ENCODE measurements at places on chromosomes 2 and 18.

GRCh38 chr2:147026664-147027295 lies 818.0 kb upstream of the ACVR2A start:
- no peak for DNase-seq

DNA sequence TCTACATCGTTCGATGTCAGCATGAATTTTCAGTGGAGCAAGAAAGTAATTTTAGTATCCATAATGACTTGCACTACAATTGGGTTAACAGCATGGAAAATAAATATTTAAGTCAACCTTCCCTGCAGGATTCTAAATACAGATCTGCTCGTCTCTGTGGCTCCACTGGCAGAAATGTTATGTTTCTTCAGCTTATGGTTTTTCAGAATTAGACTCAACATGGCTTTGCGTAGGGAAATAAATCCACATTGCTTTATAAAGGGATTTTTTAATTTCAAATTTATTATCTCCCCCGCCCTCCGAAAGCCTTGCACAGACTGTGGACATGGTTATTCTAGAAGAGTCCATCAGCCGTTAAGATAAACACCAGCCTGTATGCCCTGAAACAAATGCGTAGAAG lies 18.2 kb downstream of the TNFRSF11A start:
- no peak for DNase-seq

GRCh38 chr2:64405581-64406406 lies 48.2 kb upstream of the LGALSL start:
- DNase-seq = no peak

DNA sequence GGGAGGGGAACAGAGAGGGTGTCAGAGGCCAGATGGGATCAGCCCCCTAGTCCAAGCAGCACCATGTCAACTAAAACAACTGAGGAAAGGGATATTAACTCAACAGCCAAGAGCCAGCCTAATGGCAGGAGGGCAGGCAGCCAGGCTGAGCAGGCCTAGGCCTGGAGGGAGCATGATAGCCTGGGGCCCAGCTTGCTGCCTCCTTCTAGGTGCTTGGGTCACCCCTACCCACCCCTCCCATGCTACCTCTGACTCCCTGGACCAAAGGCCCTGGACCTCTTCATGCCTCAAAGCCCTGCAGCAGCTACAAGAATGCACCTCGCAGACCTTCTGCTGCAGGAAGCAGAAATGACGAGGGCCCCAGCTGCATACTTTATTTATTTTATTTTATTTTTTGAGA lies 22.1 kb upstream of the TNS1 start:
- no peak for DNase-seq

DNA sequence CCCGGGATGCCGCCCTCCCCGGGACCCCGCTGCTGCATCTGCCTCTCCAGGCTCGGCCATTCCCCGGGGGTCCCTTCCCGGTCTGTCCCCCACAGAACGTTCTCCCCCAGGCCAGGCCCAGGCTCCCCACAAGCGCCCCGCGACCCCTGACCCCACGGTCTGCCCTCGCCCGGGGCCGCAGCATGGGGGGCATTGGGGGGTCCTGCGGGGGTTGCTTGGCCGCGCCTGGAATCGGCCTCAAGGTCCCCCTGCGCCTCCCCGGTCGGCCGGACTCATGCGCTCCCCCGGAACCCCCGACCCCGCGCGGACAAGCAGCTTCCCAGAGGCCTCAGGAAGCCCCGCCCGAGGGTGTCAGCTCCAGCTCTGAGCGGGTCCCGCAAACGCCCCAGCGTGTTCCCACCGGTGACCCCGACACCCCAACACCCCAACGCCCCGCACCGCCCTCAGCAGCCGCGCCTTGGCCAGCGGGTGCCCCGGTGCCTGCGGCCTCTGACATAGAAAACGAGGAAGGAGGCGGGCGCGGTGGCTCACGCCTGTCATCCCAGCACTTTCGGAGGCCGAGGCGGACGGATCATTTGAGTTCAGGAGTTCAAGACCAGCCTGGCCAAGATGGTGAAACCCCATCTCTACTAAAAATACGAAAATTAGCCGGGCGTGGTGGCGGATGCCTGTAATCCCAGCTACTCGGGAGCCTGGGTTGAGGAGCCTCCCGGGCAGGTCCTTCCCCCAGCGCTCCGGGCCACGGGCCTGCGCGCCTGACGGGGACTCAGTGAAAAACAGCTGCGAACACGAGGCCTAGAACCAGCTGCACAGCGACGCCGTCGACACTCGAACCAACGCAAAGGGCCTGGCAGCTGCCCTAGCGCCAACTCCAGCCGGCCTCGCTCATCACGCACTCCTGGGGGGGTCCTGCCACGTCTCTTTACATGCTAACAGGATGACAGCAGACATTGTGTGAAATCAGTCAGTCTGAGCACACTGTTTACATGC lies 61.8 kb upstream of the CTDP1 start:
- DNase-seq = no peak

DNA sequence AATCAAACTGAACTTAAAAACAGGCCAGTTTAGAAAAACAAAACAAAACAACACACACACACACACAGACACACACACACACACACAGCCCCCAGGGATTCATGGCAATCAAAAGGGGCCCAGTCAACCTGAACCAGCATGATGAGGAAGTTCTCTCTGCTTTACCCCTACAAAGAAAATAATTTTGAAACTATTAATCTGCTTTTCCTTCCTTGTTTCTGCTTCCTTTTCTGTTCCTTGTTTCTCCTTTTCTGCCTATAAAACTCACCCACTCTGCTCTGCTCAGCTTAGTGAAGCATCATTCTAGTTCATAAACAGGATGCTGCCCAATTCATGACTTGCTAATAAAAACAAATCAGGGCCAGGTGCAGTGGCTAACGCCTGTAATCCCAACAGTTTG lies 203.1 kb downstream of the RAB3GAP1 start:
- DNase-seq = no peak
